ENCODE measurements at places on chromosomes 1 and 21.

DNA sequence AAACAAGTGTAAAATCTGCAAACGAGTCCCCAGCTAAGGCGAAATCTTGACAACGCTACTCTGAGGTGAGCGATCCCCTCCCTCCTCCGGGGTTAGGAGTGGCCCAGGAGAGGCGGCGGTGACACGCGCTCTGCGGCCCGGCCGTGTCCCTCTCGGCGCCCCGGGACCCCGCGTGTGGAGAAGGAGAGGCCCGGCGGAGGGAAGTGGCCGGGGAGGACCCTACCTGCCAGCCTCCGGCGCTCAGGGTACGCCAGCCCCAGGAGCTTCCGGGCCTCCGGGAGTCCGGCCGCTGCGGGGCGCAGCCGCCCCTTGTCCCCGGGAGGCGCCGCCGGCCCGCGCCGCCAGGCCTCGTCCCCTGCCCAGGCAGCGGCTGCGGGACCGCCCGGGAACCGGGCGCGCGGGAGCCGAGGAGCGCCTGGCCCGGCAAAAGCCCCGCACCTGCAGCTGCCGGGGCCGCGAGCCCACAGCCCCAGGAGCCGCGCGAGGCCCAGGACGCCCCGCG is 543 bp downstream of the ABCB10 start:
- peak; percentile 27 for DNase-seq

GRCh38 chr1:67752306-67752705 is 67.3 kb downstream of the GADD45A start:
- DNase-seq, result no peak

GRCh38 chr1:101697072-101697471 is 299.7 kb downstream of the OLFM3 start:
- no peak for DNase-seq

GRCh38 chr1:205229399-205229871 is 1.7 kb downstream of the TMCC2 start:
- DNase-seq, result peak; percentile 80

- DNase-seq, result no peak
These were observed 5.6 kb upstream of the RD3 start for GRCh38 chr1:211497489-211498045.

GRCh38 chr1:68281946-68282615 is 49.8 kb upstream of the WLS start:
- no peak for DNase-seq

DNA sequence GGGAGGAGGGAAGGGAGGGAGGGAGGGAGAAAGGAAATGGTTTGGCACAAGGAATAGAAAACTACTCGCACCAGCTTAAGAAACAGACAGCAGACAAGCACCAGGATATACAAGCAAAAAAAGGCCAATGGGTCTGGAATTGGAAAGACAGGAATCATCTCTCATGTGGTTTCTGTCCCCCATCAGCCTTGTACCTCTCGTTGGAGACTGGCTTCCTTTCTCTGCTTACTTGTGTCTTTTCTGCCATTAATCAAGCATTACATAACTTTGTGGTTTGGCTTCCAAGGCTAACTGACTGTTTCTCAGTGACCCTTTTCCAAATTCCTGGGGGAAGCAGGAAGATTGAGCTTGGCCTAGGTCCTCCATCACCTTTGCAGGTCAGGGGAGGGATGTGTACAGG is 11.8 kb upstream of the RALGPS2 start:
- DNase-seq, result no peak

- DNase-seq, result no peak
These were observed 48.3 kb downstream of the LRRC38 start for GRCh38 chr1:13465515-13465914.

- no peak for DNase-seq
These were observed 1260.1 kb upstream of the ADGRL2 start for GRCh38 chr1:80540596-80540995.

- DNase-seq, result peak; percentile 64
These were observed 6.2 kb downstream of the S100A7A start for GRCh38 chr1:153422450-153423068.

DNA sequence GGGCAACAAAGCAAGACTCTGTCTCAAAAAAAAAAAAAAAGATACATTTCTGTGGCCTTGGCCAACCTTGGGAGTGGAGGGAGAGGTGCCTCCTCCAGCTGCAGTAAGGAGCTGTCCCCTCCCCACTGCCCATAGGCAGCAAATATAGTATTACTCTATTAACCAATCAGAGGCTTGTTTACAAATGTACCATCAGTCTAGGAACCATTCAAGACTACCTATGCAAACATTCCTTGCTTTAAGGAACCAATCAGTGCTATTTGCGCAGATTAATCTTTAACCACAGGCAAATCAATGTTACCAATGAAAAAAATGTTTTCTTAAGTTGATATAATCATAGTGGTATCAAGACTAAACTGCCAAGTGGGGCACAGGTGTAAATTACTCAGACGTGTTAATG is 1.1 kb downstream of the CELA2A start:
- DNase-seq, result no peak

DNA sequence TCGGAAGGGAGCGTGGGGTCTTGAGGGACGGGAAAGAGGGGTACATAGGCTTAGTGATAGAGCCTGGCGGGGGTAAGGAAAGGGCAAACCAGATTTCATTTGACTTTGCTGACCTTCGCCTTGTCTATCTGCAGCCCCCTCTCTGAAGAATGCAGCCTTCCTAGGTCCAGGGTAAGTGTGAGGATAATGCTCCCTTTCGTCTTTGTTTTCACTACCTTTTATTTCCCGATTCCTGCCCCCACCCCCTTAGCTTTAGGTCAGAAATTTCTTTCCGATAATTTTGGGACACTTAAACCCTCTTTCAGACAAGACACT is 396 bp downstream of the ATP5PB start:
- no peak for DNase-seq

GRCh38 chr21:44910229-44911067 is 10.3 kb downstream of the ITGB2 start:
- DNase-seq, result no peak

DNA sequence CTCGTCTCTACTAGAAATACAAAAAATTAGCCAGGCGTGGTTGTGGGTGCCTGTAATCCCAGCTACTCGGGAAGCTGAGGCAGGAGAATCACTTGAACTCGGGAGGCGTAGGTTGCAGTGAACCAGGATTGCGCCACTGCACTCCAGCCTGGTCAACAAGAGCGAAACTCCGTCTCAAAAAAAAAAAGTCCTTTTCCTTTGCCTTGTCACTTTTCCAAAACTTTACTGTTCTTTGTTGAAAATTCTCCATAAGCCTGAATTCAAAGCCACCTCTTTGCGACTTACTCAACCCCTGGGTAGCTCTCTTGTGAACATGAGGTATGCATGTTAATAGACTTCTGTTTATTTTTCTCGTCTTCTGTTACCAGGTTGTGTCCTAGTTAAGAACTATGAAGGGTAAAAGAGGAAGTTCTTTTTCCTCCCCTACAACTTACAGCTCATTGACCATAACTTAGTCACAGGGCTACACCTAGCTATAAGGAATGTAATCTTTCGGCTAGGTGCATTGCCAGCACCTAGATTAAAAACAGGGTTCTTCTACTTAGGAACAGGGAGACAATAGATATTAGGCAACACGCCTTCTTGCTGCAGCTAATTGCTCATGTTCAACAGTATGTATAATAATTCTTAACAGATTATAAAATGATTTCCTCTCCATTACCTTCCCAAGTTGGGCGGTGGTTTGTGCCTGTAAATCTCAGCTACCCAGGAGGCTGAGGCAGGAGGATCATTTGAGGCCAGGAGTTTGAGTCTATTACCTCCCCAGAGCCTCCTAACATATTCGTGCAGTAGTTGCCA is 40.9 kb downstream of the PTAFR start:
- no peak for DNase-seq

DNA sequence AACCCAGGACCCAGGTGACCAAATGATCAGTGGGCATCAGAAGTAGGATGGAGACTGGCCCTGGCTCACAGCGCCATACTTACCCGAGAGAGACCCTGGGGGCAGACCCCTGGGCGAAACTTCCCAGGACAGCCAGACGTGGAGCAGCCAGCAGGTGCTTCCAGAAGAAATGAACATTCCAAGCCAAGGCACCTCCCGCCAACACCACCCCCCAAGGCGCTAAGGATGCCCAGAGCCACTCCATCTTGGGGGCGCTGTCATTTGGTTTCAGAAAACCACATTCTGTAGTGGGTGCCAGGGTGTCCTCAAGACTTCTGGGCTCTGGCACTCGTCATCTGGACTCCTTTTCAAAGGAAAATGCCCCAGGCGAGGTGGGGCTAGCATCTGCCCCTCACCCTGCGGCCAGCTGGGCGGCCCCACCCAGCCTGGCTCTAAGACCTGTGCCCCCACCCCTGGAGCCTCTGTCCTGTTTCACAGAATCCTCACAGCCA is 98.8 kb downstream of the RIPK4 start:
- no peak for DNase-seq

DNA sequence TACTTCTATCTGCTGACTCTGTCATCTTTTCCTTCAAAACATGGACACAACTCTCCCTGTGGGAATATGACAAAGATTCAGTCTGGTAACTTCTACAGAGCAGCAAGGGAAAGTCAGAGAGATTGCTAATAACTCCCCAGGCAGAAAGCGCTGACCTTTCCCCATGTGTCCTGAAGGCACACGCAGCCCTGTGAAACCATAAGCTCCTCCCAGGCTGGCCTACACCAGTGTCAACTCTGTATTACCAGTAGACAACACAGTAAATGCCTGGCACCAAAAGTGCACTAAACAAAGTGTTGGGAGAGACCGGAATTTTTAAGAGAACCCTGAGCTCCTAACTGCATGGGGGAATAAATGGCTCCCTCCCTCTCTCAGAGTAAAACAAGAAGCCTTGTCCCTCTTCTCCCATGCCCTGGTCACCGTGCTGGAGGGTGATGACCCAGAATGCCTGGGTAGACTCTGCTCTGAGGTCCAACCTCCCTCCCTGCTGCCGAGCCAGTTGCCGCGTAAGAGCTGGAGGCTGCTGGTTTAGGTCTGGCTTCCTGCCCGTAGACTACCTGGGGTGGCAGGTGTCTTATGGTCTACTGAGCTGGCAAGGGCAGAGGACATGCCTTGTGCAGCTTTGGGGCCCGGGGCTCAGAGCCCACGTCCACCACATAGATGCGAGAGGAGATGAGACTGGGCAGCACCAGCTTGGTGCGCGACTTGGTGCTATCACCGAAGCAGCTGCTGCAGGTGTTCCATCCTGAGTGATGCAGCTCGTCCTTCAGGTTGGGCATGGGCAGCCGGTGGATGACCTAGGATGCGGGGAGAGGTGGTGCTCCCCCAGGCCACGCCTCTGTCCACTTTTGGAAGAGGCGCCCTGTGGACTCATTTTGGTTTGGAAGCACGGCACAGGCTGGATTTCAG is 3.9 kb downstream of the SELENBP1 start:
- DNase-seq, result no peak

DNA sequence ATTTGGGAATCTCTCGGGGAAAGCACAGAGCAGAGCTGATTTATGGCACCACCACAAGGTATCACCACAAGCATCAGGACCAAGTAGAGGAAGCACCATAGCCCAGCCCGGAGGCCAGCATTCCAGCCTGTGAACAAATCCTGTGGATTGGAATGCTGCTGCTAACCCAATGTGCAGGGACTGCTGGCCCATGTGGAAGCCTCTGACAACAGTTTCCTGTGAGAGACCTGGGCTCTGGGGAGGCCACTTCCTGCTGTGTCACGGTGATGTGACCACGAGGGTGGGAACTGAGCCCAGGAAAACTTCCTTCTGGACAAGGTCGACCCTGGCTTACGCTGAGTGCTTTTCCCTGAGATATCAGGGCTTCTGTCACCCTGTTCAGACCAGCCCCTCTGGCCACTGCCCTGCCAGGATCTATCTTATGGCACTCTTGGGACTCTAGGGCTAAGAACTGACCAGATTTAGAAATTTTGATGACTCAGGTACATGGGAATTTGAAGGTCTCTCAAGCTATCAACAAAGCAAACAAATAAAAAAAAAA is 88.3 kb upstream of the NGF start:
- no peak for DNase-seq

GRCh38 chr1:158148468-158148867 is 32.2 kb upstream of the CD1D start:
- no peak for DNase-seq

- no peak for DNase-seq
These were observed 237.8 kb downstream of the FMN2 start for GRCh38 chr1:240329443-240329842.

- DNase-seq, result no peak
These were observed 9.3 kb downstream of the PRKAB2 start for GRCh38 chr1:147163019-147163418.

DNA sequence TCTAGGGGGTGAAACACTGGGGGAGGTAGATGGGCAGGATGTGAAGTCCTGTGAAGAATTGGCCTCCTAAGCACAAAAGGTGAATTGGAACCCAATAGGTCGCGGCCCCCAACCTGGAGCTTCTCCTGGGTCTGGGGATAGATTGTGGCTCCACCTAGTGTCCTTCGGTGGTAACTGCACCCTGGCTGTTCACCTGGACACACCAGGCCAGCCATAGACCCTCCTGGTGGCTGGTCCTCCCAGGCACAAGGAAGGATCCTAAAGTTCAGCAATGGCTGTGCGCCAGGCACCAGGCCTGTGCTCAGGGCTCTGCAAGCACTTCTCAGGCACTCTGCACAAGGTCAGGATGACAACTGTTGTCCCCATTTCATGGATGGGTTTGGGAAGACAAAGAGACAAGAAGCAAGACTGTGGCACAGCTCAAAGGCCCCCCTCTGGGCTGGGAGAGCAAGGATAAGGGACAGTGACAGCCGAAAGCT is 13.5 kb downstream of the ESPN start:
- DNase-seq, result peak; percentile 79

- no peak for DNase-seq
These were observed 55.9 kb upstream of the PROX1 start for GRCh38 chr1:213931836-213932235.

- no peak for DNase-seq
These were observed 366.2 kb upstream of the ADAMTS5 start for GRCh38 chr21:27333096-27333495.

DNA sequence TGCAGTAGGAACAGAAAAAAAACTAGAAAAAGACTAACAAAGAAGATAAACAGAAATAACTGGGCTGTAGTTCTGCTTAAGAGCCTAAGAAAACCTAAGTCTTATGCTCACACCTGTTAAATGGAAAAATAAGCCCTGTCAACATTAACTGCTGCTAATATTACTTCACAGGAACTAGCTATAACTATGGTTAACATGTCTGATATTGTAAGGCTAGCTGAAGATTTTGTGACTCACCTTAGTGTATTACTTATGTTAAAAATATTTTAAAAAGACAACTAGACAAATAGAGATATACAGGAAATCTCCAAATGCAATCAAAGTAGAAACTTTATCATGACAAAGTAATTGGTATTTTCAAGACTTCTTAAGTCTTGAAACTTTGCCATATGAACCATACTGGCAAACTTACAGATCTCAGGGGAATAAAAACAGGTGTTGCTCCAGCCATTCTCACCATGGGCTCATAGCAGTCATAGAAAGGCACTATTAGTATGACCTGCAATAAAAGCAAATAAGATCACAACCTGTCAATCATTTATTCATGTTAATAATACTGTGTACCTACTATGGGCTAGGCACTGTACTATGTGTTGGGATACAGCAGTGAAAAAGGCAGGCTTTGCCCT is 30.7 kb downstream of the KYAT3 start:
- no peak for DNase-seq

GRCh38 chr1:57845041-57845440 is 421.2 kb upstream of the DAB1 start:
- no peak for DNase-seq

- DNase-seq, result no peak
These were observed 16.3 kb upstream of the GADD45A start for GRCh38 chr1:67668660-67669059.
